ENCODE measurements at places on chromosomes 7 and 10. TPM values are rescaled to one million over a fixed set of nuclear protein-coding genes. Genes with fewer than 3 reads are reported as not detected.

GRCh38 chr7:107591421-107591820 lies 11.4 kb downstream of the BCAP29 start:
- no peak for DNase-seq

- no peak for DNase-seq
Measured at GRCh38 chr7:129149511-129149910, 5.0 kb downstream of the TSPAN33 start.

- DNase-seq = no peak
Measured at GRCh38 chr7:21548491-21548890, 5.7 kb downstream of the DNAH11 start.

The SLC26A4 gene
- 0.76 TPM for total RNA-seq

The PAPOLB gene
- 0.93 TPM for total RNA-seq

The SDK1 gene
- 19.5 TPM for total RNA-seq
